NCI-H510A treated with DMSO at 0.1 percent for 48 hours (cell line): ENCODE measurements at places on chromosomes 5 and 9.

GRCh38 chr5:138275895-138276294, 1.5 kb upstream of the GFRA3 start:
- no peak for DNase-seq

DNA sequence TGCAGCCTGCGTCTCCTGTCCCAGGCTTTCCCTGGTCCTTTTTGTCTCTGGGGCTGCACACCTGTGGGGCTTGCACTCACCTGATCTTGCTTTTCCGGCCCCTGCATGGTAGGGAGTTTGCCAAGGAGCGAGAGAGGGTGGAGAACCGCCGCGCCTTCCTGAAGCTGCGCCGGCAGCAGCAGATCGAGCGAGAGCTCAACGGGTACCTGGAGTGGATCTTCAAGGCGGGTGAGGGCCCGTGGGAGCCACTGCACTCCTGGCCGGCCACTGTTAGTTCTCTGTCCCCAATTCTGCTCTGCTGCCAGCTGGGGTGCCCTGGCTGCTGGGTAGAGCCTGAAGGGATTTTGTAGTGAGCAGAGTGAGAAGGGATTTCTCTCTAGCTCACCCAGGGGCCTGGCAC, 78.0 kb downstream of the CACNA1B start:
- no peak for DNase-seq

GRCh38 chr5:113387844-113388243, 46.9 kb downstream of the TSSK1B start:
- no peak for DNase-seq

DNA sequence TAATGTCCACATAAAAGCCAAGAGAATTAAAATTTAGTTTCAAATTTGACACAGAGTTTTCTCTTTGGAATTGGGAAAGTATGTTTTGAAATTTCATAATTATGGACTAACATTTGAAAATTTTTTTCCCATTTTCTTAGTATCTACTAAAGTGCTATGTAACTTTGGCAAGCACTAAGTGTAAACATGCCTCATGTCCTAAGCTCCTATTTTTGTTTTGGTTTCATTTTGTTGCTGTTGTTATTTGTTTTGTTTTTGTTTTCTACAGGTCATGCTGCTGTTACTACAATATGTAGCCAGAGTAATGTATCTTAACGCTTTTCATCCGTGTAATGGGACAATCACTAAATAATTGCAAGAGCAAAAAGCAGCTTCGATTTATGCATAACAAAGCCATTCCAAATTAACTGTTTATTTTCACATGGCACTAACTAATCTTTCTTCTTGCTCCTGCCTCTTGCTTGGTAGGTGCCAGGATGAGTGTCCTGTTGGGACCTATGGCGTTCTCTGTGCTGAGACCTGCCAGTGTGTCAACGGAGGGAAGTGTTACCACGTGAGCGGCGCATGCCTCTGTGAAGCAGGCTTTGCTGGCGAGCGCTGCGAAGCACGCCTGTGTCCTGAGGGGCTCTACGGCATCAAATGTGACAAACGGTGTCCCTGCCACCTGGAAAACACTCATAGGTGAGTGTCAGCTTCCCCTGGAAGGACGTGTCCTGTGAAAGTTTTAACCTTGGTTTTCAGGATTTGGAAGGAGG, 107.3 kb upstream of the PRRC1 start:
- no peak for DNase-seq

- DNase-seq: no peak
Observed at GRCh38 chr5:168601972-168602371, 22.8 kb upstream of the PANK3 start.

DNA sequence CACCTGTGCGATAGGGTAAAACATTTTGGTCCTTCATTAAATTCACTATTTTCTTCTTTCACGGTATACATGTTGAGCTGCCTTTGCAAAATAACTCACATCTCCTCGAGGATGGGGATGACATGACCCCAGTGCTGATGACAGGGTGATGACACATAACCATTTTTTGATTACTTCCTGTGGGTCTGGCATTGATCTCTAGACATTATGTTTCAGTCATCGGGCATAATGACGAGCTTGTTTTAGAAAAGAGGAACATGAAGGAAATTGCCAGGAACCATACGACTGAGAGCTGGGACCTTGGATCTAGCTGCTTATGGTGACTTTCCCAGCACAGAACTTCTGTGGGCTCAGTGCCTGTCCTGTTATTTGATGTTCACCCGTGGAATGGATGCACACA, 25.2 kb downstream of the COL5A1 start:
- no peak for DNase-seq

- DNase-seq: no peak
Observed at GRCh38 chr5:151449297-151449696, 1.9 kb downstream of the SLC36A1 start.

GRCh38 chr5:179732918-179733771, 523 bp downstream of the MAML1 start:
- no peak for DNase-seq

DNA sequence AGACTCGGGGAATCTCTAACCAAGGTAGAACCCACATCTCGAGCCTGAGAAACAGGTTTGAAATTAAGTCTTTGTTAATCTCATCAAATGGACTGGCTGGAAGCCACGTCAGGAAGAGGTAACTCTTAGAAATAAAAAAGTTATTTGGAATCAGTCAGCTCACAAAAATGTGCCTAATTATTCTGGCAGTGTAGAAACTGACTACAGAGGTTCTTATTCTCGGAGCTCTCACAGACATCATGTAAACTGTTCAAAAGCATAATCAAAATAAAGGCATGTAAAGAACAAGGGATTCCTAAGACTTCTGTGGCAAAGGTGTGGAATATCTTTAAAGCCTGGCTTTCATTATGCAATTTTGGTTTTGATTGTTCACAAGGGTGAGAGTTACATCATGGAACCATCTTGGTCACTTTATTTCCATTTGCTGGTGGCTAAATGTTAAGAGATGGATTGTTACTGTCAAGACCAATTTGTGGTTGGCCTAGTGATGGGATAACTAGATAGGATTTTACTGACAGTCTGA, 85.1 kb downstream of the OTULIN start:
- no peak for DNase-seq

DNA sequence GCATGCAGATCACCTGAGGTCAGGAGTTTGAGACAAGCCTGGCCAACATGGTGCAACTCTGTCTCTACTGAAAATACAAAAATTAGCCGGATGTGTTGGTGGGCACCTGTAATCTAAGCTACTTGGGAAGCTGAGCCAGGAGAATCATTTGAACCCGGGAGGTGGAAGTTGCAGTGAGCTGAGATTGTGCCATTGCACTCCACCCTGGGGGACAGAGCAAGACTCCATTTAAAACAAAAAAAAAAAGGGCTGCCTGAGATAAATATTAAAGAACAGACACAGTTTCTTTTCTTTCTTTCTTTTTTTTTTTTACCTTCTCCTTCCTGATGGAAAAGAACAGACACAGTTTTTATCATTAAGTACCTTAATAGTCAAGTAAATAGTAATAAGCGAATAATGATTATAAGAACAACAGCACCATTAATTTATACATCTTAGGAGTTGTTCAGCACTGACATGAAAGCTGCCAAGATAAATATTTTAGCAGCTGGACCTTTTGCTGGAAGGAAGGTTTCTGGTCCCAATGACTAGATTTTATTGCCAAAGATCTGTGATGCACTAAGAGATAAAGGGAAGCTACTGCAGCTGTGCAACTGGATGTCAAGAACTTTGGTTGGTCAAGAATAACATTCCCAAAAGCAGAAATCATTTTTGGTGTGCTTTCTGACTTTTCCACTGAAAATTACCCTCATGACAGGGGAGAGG, 7.0 kb downstream of the CENPP start:
- DNase-seq: no peak
